ENCODE measurements at places on chromosomes 4 and X.

- DNase-seq: no peak
Measured at GRCh38 chr4:8079031-8079885, 79.4 kb downstream of the ABLIM2 start.

- DNase-seq: no peak
Measured at GRCh38 chr4:15420642-15421041, 7.2 kb upstream of the C1QTNF7 start.

DNA sequence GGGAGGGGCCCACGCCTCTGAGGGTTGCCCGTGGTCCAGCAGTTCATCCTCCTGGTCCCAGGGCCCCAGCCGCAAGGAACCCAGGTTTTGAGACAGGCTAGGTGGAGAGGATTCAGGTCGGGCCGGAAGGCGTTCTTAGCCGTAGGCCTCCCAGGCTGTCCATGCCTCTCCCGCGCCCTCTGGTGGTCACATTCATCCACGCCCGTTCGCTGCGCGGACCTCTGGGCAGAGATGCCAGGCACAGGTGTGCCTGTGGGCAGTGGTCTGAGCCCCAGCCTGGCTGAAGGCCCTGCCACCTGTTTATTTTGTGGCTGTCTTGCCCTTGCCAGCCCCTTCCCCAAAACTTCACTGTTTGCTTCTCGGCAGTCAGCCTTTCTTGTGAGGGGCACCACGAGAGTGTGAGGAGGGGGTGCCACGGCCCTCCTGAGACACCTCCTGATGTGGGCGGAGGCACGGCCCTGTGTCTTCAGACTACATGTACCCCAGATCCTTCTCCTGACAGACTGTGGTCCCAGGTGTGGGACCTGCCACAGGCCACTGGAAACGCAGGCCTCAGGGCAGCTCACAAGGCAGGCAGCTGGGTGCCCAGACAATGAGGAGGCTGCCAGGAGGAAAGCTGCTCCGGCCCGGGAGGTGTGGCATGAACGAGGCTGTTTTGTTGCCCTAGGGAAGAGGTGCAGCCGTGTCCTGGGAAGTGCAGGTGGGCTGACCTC is 5.0 kb downstream of the UVSSA start:
- peak; percentile 93 for DNase-seq

DNA sequence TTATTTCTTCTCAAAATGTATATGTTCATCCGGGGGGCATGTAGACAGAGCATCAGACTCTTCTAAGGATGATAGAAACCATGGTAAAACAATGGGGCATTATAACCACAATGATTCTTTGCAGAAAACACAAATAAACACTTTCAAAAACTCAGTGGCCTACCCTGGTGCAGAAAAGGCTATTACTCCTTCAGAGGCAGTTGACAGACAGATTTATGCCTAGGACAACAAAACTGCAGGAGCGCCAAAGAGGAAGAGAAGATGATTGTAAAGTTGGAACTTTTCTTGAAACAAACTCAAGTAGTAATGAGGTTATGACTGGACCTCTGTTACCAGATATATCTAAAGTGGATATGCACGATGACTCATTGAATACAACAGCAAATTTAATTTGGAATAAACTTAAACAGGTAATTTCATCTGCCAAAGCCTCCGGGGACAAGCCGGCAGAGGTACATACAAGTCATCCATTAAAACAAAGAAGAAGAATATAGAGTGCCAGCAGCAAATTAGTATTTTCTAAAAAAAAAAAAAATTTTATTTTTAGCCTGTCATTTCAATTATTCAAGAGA is 1068.4 kb upstream of the INTU start:
- DNase-seq: no peak

DNA sequence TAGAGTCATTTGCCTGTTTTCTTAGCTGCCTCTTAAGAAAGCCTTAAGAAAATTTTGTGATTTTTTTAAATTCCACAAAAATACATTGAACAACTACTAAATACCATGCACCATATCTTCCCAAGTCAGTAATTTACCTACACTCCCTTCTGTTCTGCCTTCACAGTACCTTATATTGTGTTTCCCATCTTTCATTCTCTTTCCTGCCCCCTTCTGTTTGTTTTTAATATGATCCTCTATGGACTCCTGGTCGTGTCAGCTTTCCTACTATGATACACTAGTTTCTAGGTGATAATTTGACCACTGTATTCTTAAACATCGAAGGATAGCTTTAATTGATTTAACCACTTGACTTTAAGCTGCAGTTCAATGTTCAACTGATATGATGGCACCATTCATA is 297.7 kb upstream of the HAND2 start:
- no peak for DNase-seq

GRCh38 chrX:30313322-30313721 is 4.1 kb upstream of the NR0B1 start:
- DNase-seq: no peak

GRCh38 chrX:38275615-38276014 is 51.7 kb downstream of the RPGR start:
- DNase-seq: no peak

DNA sequence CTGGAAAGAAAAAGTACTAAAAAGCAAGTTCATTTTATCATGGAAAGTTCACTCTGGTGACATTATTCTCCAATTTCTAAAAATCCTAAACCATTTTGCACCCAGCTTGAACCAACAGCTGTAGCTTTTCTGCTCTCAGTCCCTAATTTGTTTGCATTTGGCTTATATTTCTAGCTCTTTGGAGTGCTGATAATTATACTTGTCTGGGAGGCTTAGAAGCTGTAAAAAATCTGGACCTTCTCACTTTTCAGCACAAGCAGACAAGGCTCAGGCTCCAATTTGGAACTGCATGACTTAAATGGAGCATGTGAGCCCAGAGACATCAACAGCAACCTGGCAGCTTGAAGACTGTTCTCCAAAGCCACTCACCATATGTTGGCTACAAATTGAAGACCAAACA is 170.9 kb upstream of the PCDH18 start:
- no peak for DNase-seq
